Stimulated activated CD4-positive, alpha-beta T cell treated with anti-CD3 and anti-CD28 coated beads, Interleukin-4, amount 100 ng/mL, for 4 hours (primary cell): ENCODE measurements at places on chromosomes 12 and 14.
A peak's percentile ranks its signal among the peaks of the same experiment; 100 is the strongest.

GRCh38 chr14:99173086-99173485 lies 98.9 kb downstream of the BCL11B start:
- no peak for DNase-seq

DNA sequence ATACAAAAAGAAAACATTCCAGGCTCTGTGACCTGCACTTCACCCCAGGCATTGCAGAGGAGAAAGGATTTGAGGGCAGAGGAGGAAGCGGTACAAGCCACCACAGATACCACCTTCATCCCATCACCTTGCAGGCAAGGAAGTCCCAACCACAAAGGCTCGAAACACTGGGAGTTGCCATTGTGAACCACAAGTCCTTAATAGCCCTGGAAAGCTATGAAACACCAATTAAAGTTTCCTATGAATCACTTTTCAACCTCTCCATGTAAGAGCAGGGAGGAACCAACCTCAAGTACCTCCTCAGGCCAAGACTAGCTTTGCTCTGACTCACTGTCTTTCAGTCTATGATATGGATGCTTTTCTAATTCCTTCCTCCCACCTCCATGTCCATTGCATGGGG lies 27.0 kb downstream of the MAP3K9 start:
- DNase-seq: no peak

DNA sequence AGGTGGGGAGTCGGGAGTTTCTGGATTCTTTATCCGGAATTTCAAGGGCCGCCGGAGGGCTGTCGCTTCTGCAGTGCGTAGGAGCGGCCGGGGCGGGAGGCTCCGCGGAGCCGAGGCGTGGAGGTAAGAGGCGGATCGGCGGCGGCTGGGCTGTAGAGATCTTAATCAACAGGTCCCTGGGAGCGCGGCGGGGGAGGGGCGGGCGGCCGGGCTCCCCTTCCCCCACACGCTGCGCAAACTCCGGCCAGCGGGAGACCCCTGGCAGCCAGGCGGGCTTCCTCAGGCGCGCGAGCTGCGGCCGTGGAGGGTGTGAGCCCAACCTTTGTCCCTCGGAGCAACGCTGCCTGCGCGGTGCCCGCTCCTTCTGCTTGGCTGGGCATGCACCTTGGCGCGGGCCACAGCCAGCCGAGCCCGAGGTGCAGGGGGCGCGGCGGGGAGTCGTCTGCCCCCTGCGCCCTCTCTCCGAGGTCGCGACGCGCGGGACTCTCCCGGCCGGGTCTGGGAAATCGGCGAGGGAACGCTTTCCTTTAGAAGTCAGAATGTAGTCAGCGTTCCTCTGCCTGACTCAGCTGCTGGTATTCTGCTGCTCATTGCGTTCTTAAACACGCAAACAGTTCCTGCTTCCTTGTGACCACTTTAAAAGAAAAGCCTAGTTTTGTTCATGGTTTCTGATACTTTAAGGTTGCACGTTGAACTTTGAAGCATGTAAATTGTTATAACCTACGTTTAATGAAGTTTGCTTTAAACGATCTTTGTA lies at the start of gene PALS1:
PALS1 (plus strand) TSS at position 25 of the 757 bp plus-strand sequence. CDS start 37,736 bp downstream, outside the sequence.
- DNase-seq: no peak

DNA sequence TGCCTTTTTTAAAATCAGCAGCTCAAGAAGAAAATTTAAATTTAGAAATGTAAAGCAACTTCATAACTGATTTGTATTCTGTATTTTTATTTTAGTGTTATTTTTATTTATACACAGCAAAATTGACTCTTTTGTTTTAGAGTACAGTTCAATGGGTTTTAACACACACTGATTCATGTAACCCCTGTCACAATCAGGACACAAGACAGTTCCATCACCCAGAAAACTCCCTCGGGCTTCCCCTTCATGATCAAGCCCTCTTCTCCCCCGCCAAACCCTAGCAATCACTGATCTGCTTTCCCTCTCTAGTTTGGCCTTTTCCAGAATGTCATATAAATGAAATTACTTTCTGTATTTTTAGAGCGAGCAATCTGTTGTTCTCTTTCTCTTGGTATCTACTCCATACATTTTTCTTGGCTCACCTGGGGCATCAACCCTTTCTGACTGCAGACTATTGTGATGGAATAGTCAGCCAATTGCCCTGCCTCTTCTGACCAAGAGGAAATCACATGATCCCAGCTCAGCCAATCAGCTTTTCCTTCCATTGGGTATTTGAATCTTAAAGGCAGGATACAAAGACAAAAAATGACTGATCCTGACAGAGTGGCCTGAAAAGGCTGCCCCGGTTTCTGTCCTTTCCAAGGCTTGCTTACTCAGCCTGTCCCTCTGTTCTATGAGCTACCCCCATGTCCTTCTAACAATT lies 5.3 kb downstream of the SLC5A8 start:
- DNase-seq: no peak

GRCh38 chr14:59244581-59244980 lies 56.1 kb downstream of the DAAM1 start:
- no peak for DNase-seq

DNA sequence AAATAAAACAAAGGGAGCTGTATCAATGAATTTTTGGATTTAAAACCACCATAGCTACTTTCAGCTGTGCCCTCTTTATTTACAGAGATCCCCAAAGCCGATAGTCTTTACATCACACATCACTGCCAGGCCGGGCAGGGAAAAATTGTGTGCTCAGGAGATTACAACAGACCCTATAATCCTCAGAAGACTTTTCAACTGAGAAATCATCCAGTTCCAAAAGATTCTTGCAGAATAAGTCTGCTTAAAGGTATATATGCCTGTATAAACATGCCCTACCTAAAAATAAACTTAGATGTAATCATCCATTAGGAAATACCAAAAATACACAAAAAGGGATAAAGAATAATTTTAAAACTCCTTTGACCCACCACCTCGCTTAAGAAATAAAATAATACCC lies 70.1 kb upstream of the MAP1LC3B2 start:
- no peak for DNase-seq

GRCh38 chr12:40238266-40238902 lies 13.6 kb downstream of the LRRK2 start:
- DNase-seq: no peak

GRCh38 chr14:57420986-57421385 lies 30.6 kb downstream of the NAA30 start:
- no peak for DNase-seq

DNA sequence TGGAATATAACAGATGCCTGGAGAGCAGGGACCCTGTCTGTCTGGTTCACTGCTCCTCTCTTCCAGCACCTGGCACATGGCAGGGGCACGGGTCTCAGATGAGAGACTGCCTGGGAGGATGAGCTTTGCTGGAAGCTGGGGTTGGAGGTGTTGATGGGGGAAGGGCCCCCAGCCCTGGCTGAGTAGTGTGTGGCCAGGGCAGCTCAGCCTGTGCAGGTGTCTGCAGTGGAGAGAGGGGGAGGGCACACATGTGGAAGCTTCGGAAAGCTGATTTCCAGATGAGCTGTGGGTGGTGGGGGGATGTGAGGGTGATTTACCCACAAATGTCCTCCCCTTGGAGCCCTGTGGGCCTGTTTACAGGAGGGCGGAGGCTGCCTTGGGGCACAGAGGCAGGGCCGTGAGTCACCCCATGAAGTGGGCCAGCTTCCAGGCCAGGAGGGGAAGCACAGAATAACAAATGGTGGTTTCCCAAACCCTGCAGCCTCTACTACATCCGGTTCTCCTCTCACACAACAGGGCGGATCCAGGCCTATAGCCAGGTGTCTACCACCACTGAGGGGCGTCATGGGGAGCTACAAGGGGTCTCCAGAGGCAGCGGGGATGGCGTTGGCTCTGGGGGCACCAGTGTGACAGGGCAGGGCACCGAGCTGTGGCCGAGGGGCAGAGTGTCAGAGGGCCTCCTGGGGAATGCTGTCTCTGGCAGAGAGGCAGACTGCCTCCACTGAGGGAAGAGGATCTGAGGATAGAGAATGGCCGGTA lies 11.0 kb downstream of the KRT7 start:
- peak; percentile 60 for DNase-seq

DNA sequence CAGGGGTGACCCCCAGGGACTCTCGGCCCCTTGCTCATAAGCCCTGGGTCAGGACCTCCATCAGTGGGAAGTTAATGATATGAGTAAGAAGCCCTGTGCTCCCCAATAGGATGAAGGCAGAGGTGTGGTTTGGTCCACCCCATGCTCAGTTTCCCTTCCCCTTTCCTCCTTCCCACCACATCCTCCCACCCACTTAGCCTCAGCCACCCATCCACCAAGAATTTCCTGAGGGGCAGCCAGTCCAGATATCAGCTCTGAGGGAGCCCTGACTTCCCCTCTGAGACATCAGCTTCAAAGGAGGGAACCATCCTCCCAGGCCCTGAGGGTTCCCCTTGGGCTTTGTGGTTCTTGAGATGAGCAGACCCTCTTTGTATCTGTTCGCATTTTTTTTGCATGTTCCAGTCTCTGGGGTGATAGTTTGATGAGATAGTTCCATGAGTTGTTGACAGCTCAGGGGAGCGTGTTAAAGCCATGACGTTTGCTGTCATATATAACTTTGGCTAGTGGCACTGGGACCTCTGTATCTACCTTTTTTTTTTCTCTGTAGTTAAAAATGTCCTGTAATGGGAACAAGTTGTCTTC lies 71.2 kb downstream of the LGMN start:
- no peak for DNase-seq

- DNase-seq: no peak
Measured at GRCh38 chr12:115867854-115868253, 409.6 kb downstream of the MED13L start.

DNA sequence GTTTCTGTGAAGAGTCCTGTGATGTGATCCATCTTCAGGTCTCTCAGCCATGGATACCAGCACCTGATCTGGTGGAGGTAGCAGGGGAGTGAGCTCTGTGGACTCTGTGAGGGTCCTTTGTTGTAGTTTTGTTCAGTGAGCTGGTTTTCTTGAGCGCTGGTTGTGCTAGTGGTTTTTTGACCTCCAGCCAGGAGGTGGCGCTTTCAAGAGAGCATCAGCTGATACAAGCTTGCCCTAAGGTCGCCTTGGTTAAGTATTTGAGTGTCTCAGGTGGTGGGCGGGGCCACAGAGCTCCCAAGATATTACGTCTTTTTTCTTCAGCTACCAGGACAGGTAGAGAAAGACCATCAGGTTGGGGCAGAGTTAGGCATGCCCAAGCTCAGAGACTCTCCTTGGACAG lies 139.7 kb downstream of the TTLL5 start:
- DNase-seq: no peak

- no peak for DNase-seq
Measured at GRCh38 chr14:60509438-60510253, 700 bp downstream of the SIX6 start.

- no peak for DNase-seq
Measured at GRCh38 chr14:93857081-93857480, 68.8 kb upstream of the PRIMA1 start.

- no peak for DNase-seq
Measured at GRCh38 chr12:23139026-23139425, 514.1 kb downstream of the ETNK1 start.

- DNase-seq: no peak
Measured at GRCh38 chr14:64745511-64746091, 41.4 kb downstream of the PLEKHG3 start.

GRCh38 chr12:1797991-1798640 lies 22.2 kb upstream of the LRTM2 start:
- no peak for DNase-seq

- no peak for DNase-seq
Measured at GRCh38 chr14:60514378-60514740, 5.4 kb downstream of the SIX6 start.

GRCh38 chr12:11576104-11576503 lies 73.4 kb upstream of the ETV6 start:
- no peak for DNase-seq

DNA sequence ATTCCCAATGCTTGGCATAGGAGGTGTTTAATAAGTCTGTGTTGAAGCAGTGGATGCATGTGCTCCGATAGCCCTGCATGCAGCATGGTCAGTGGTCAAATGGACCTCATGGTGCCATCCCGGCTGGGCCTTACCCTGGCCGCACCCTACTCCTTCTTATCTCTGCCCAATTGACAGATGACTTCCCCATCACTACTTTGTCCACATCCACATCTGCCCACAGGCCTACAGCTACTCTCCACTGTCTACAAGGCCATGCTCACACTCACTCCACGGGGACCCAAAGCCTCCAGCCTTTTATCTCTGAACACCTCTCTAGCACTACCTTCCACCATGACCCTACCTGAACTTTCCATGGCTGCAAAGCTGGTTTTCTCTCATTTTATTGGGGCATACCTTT lies 11.5 kb downstream of the SERPINA11 start:
- no peak for DNase-seq

GRCh38 chr14:20807304-20808161 lies 4.9 kb upstream of the RNASE1 start:
- DNase-seq: no peak

GRCh38 chr12:128672893-128673292 lies 150.9 kb downstream of the SLC15A4 start:
- DNase-seq: no peak

DNA sequence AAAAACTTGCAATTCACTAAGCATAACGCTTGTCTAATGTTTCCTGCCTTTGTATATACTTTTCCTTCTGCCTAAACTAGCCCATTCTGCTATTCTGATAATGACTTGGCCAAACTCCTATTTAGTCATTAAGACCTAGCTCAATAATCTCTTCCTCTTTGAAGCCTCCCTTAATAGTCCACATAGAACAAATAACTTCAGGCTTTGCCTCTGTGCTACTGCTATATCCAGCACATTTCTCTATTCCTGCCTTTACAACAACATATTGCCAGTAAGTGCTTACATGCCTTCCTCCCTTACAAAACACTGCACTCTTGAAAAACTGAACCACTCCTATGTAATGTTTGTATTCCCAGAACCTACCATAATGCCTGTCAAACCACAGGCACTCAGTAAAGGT lies 13.8 kb downstream of the PRICKLE1 start:
- DNase-seq: no peak

GRCh38 chr14:48005986-48006385 lies 330.6 kb upstream of the MDGA2 start:
- no peak for DNase-seq
